ENCODE measurements at places on chromosomes 2 and 18. TPM values are rescaled to one million over a fixed set of nuclear protein-coding genes. Genes with fewer than 3 reads are reported as not detected.
A peak's percentile ranks its signal among the peaks of the same experiment; 100 is the strongest.

DNA sequence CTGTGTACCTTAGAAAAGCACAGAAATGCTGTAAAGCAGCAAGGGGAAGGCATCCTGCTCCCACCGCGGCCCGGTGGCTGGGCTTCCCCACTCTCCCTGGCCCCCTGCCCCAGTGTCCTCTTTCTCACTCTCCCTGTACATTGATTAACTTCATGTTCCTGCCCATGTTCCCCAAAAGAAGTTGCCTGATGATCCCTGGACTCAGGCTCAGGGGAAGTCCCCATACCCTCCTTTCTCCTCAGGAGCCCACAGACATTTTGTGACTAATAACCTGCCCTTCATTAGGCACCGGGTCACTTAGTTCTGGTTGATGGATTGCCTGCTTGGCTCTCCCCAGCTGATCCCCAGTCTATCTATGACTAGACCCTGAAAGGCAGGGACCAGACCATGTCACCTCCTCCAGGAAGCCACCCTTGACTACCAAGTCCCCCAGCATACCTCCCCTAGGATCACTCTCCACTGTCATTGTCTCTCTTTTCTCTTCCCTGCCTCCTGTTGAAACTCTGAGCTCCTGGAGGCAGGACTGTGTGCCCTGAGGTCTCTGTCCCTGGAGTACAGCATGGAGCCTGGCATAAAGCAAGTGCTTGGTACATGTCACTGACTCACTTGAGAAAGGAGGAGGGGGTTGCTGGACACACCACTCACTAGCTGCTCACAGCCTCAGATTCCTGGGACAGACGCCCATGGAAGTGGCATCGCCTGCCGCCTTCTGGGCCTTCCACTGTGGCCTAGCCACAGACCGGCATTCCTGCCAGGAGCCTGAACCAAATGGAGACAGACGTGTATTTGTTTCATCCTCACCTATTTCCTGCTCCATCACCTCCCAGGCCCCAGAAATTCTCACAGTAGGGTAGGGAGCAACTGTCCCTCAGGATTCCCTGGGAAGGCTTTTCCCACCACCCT, 13.5 kb downstream of the MALL start:
- peak; percentile 66 for DNase-seq

DNA sequence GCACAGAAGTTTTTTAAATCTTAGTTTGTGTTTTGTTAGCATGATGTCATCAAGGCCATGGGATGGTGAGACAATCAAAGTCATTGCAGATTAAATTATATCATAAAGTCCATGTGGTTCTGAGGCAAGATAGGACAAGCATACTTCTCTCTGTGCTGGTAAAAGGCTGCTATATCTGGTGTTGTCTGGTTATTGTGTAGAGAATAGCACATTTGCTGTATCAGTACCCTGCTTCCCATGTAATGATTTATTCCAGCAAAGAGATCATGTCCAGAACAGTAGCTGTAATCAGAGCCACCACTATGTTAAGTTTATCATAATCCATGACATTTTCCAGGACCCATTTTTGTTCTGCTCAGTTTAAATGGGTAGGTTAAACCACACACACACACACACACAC, 123.0 kb downstream of the TTC27 start:
- no peak for DNase-seq

DNA sequence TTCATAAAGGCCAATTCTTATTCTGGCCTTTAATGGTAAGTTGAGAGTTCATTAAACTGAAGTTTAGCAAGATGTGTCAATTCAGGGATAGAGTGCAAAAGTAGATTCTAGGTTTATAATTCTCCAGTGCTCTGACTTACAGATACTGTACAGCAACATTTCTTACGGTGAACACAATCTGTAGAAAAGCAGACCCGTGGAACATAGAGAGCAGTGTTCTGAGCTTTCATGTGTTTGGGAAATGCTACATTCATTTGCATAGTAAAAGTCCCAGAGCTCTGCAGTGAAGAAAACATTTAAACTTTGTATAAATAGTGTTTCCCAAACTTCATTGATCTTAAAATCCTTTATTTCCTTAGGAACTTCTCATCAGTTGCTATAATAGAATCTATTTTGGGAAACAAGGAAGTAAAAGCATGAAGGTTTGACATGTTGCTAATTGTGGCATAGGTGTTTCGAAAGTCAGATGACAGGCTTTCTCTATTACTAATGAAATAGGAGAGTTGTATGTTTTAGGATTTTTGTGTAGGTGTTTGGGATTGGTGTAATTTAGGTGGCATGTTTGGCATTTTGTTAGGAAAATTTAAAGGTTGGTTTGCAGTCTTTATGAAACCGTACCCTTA, 138.2 kb downstream of the ASXL3 start:
- DNase-seq: no peak

DNA sequence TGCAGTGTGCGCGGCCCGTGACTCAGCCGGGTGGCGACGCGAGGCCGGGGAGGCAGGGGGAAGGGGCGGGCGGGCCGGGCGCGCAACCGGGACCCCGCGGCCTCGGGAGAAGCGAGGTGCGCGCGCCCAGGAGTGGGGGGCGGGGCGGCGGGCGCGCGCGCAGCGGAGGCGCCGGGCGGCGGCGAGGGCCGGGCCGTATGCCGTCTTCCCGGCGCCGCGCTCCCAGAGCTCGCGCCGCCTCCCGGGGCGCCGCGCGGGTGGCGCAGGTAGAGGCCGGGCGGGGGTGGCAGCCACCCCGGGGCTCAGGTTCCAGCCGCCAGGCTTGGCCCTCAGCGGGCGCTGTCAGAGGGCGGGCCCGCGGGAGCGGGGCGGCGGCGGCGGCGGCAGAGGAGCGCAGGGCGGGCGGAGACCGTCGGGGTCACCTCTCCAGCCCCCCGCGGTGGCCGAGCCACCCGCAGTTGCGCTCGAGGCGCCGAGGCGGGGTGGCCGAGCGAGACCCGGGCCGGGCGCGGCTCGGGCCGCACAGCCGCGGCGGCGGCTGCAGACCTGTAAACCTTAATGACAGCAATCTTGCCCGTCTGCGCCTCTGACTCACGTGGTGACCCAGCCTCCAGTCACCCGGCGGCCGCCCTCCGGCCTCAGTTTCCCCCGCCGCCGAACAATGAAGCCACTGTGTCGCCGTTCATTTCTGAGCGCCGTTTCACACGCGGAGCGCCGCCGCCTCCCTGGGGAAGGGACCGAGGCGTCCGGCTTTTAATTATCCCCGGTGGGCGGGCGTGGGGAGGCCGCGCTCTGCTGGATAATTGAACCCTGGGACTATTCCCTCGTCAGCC, 25.3 kb upstream of the SMAD7 start:
- peak; percentile 72 for DNase-seq

DNA sequence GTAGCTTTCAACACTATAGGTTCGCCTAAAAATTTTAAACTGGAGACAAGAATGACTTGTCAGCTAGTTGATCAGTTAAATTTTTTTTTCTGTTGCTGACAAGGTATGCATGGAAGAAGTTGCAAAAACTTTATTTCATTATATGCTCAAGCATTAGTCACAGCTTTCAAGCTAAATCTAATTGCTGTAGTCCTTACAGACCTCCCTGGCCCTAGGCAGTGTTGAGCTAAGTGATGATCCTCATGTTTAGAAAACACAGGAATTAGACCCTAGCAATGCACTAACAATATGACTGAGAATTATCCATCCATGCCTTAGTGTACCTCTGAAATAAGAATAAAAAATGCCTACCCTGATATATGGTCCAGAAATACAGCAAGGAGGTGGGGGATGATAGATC, 253.4 kb downstream of the SP3 start:
- no peak for DNase-seq

DNA sequence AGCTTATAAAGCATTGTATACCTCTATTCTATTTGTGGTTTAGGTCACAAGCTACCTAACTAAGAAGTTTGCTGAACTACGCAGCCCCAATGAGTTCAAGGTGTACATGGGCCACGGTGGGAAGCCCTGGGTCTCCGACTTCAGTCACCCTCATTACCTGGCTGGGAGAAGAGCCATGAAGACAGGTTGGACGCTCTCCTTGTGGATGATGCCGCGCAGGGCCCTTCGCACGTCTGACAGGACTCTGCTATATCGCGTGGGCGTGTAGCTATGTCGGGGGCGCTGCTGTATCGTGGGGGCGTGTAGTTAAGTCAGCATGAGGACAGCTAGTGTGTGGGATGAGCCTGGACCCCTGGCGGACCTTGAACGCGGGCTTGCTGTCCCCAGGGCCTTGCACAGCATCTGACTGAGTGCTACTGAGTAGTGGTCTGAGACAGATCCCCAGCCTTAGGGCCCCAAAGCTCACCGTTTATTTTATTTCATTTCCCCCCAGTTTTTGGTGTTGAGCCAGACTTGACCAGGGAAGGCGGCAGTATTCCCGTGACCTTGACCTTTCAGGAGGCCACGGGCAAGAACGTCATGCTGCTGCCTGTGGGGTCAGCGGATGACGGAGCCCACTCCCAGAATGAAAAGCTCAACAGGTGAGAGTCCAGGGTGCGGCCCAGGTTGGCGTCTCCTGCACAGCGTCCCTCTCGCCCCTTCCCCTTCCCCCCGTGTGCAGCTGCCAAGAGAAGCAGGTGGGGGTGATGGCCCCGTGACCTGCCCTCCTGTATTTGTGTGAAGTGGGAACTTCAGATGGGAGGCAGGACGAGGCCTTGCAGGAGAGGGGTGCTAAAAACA, 15.6 kb upstream of the CNDP1 start:
- no peak for DNase-seq

DNA sequence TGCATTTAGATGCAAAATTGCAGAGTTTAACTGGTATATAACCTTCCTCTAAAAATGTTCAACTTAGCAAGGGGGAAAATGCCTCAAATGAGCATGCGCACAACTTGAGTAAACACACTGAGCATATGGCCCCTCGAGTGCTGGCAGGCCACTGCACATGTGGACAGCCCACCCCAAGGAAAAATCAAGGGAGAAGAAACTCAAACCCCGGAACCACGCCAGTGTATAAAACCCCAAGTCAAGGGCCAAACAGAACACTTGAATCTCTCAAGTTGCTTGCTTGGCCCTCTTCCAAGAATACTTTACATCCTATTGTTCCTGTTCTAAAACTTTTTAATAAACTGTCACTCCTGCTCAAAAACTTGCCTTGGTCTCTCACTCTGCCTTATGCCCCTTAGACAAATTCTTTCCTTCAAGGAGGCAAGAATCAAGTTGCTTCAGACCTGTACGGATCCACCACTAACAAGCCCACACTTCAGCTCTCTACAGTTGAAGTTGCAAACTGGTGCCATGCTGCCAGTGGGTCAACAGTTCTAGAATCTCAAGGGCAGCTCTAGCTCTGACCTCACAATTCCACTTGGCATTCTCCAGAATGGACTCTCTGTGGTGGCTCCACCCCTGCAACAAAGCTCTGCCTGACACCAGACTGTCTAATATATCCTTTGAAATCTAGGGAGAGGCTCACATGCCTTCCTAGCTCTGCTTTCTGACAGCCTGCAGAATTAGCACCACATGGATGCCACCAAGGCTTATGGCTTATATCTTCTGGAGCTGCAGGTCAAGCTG, 38.9 kb downstream of the HIBCH start:
- no peak for DNase-seq

- peak; percentile 96 for DNase-seq
Measured at GRCh38 chr2:120546048-120546864, 189.4 kb upstream of the GLI2 start.

DNA sequence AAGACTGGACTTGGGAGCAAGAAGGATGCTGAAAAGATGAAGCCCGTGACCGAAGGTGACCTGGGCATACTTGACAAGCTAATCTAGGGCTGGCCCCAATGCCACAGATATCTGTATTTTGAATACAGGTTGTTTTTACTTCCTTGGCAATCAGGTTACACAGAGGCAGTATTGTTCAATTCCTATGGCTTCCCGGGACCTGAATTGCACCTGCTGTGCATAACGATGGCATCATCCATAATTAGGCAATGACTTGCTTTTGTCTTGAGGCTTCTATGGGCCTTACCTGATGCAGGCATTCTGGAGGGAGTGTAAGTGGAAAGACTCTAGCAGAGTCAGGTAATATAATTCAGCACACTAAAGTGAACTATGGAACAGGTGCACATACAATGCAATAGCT, 60.6 kb upstream of the CUL3 start:
- no peak for DNase-seq

- no peak for DNase-seq
Measured at GRCh38 chr2:191927991-191928390, 81.1 kb upstream of the CAVIN2 start.

DNA sequence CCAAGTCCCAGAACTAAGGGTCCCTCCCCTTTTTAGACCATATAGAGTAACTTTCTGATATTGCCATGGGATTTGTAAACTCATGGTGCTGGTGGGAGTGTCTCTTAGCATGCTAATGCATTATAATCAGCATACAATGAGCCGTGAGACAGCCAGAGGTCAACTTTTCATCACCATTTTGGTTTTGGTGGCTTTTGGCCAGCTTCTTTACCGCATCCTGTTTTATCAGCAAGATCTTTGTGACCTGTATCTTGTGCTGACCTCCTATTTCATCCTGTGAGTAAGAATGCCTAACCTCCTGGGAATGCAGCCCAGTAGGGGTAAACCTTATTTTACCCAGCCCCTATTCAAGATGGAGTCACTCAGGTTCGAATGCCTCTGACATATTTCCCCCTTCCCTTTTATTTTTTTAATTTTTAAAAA, 148.2 kb downstream of the PHLPP1 start:
- DNase-seq: peak; percentile 24

DNA sequence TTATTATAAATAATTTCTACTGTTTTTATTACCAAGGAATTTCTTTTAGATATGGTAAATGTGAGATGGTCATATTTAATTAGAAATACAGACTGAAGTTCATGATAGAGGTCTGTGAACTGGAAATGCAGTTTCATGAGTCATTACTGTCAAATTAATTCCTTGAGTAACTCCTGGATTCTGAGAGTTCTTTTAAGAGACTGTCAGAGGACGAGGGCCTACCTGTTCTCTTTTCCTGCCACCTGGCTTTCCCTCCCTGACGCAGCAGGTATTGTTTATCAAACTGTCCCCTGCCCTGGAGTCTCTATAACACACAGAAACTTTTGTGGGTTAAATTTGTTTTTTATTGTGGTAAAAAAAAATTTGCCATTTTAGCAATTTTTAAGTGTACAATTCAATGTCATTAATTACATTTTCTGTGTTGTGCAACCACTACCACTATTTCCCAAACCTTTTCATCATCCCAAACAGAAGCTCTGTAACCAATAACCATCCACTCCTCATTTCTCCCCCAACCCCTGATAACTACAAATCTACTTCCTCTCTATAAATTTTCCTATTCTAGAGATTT, 142.6 kb downstream of the DIS3L2 start:
- no peak for DNase-seq

GRCh38 chr18:8627107-8627472, 17.9 kb downstream of the RAB12 start:
- no peak for DNase-seq

DNA sequence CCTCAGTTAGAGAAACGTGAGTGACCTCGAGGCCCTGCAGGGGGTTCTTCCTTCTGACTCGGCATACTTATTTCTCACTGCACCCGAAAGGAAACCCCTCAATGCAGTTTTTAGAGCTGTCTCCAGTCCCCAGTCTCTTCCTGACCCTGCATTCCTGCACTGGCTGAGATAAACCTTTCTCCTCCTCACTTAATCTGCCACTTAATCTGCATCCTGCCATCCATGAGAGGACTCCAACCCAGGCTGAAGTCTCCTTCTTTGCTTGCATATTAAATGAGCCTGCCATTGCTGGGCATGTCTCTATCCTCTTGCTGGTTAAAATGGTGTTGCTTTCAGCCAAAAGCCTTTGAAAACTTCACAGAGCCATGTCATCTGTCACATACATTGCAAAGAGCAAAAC, 125.6 kb upstream of the GATA6 start:
- no peak for DNase-seq

MYOM1 gene
- 0.05 TPM for total RNA-seq

CCL20 gene
- 1.5 TPM for total RNA-seq

CD207 gene
- not detected for total RNA-seq

ACMSD gene
- not detected for total RNA-seq

EFEMP1 gene
- 69.2 TPM for total RNA-seq

GNLY gene
- total RNA-seq: not detected

C2orf66 gene
- not detected for total RNA-seq

FAM210A gene
- total RNA-seq: 15.7 TPM

CNGA3 gene
- not detected for total RNA-seq

MC5R gene
- 0.69 TPM for total RNA-seq

Measured in MG63 (cell line).